ENCODE measurements at places on chromosomes 3 and 15.
A peak's percentile ranks its signal among the peaks of the same experiment; 100 is the strongest.

GRCh38 chr3:183824761-183825455, 469 bp downstream of the MAP6D1 start:
- peak; percentile 63 for DNase-seq

- no peak for DNase-seq
These were observed 43.2 kb downstream of the CRTC3 start for GRCh38 chr15:90572893-90573292.

GRCh38 chr3:152461460-152461859, 192.7 kb downstream of the MBNL1 start:
- no peak for DNase-seq

GRCh38 chr3:119647171-119647570, 13.2 kb downstream of the POPDC2 start:
- DNase-seq = no peak

GRCh38 chr3:3264796-3265195, 85.3 kb upstream of the CRBN start:
- no peak for DNase-seq

All from GM20000 (cell line).